ENCODE measurements at places on chromosomes 3 and 15. TPM values are rescaled to one million over a fixed set of nuclear protein-coding genes. Genes with fewer than 3 reads are reported as not detected.

Gene CFAP20DC
- 4.2 TPM for polyA plus RNA-seq

Gene CEP152
- 5.8 TPM for polyA plus RNA-seq

Gene MME
- polyA plus RNA-seq, result 541 TPM

Gene SH3GL3
- polyA plus RNA-seq, result 13.6 TPM

Gene C2CD4A
- polyA plus RNA-seq, result 0.35 TPM

Gene P2RY14
- 1.0 TPM for polyA plus RNA-seq

Gene KCNMB2
- polyA plus RNA-seq, result 33.9 TPM

Gene MASP1
- polyA plus RNA-seq, result 6.6 TPM

Gene GOLGA8K
- polyA plus RNA-seq, result 1.8 TPM

Gene DPPA4
- 4.2 TPM for polyA plus RNA-seq

Gene IL17RB
- polyA plus RNA-seq, result 14.2 TPM

Gene PLCH1
- 10.7 TPM for polyA plus RNA-seq

Gene CLRN1
- not detected for polyA plus RNA-seq

Gene XCR1
- polyA plus RNA-seq, result 0.12 TPM

Gene ISLR
- polyA plus RNA-seq, result 49.7 TPM

Gene SPTBN5
- polyA plus RNA-seq, result 1.9 TPM

Gene HESX1
- polyA plus RNA-seq, result 4.3 TPM

Gene C3orf85
- 19.0 TPM for polyA plus RNA-seq

Gene RLBP1
- polyA plus RNA-seq, result not detected

Gene NRG4
- 4.5 TPM for polyA plus RNA-seq

Gene IMPDH2
- polyA plus RNA-seq, result 217 TPM

Gene BFSP2
- polyA plus RNA-seq, result 0.50 TPM

Gene OXTR
- 0.80 TPM for polyA plus RNA-seq

Gene TTLL13
- 0.13 TPM for polyA plus RNA-seq

Gene BTLA
- polyA plus RNA-seq, result 0.40 TPM

Gene MIX23
- polyA plus RNA-seq, result 58.0 TPM

Gene MITF
- polyA plus RNA-seq, result 44.7 TPM

Gene CLDN1
- polyA plus RNA-seq, result 83.6 TPM

Gene CAND2
- polyA plus RNA-seq, result 9.6 TPM

Gene TMIE
- polyA plus RNA-seq, result 1.1 TPM

Gene EAF1
- 18.5 TPM for polyA plus RNA-seq

Gene PCSK6
- polyA plus RNA-seq, result 7.3 TPM

Gene NEK4
- 27.3 TPM for polyA plus RNA-seq

Gene GCNT3
- polyA plus RNA-seq, result 0.57 TPM

Gene USP8
- polyA plus RNA-seq, result 59.3 TPM

Gene SLC6A20
- polyA plus RNA-seq, result 0.12 TPM

Gene GP9
- polyA plus RNA-seq, result 2.2 TPM

Gene KAT2B
- 28.1 TPM for polyA plus RNA-seq

Gene GHSR
- polyA plus RNA-seq, result not detected

Gene IQCF5
- polyA plus RNA-seq, result not detected

All from right renal cortex interstitium (tissue), 3 donors.